ENCODE measurements at places on chromosomes 2 and 18. TPM values are rescaled to one million over a fixed set of nuclear protein-coding genes. Genes with fewer than 3 reads are reported as not detected.

Gene CRYGD
- not detected for total RNA-seq

Gene MYO1B
- total RNA-seq: 246 TPM

Gene OSR1
- 11.6 TPM for total RNA-seq

Gene CPS1
- 30.0 TPM for total RNA-seq

Gene MCM6
- total RNA-seq: 9.6 TPM
